ENCODE measurements at places on chromosomes 12 and 14. TPM values are rescaled to one million over a fixed set of nuclear protein-coding genes. Genes with fewer than 3 reads are reported as not detected.

Gene ABCD2
- 20.4 TPM for total RNA-seq

Gene MMP19
- total RNA-seq: not detected

Gene HOXC10
- total RNA-seq: not detected

Gene TMBIM6
- 256 TPM for total RNA-seq

Gene CCNB1IP1
- 86.3 TPM for total RNA-seq

Gene MMP17
- total RNA-seq: 25.9 TPM

Gene IGF1
- total RNA-seq: 5.5 TPM

Gene ITGA5
- 5.1 TPM for total RNA-seq

Gene RTN1
- 870 TPM for total RNA-seq

Gene OR6C2
- not detected for total RNA-seq

Gene ACSM4
- total RNA-seq: not detected

Gene B4GALNT3
- 2.2 TPM for total RNA-seq
